ENCODE measurements at places on chromosomes 3 and 15. TPM values are rescaled to one million over a fixed set of nuclear protein-coding genes. Genes with fewer than 3 reads are reported as not detected.

The TRIM42 gene
- not detected for polyA plus RNA-seq

The BCL6 gene
- 4.9 TPM for polyA plus RNA-seq

GRCh38 chr15:78018946-78019644, 58.4 kb downstream of the TBC1D2B start:
- DNase-seq = no peak

GRCh38 chr3:147713234-147714133, 304.3 kb downstream of the ZIC1 start:
- DNase-seq = no peak

DNA sequence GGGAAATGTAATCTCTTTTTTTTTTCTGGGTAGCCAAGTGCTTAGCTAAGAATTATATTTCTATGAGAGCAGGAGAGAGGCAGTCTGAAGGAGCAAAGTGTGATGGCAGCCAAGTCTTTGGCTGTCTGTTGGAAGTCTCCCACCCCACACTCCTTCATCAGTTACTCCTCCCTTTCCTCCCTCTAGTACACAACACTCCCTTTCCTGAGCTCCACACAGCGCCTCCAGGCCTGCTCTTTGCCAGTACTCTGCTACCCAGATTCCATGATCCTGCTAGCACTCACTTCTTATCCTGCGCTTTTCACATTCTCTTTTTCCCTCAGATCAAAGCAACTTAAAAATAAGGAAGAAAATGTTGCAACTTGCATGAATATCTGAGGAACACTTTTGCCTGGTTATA, 37.4 kb upstream of the SNRK start:
- DNase-seq = no peak

DNA sequence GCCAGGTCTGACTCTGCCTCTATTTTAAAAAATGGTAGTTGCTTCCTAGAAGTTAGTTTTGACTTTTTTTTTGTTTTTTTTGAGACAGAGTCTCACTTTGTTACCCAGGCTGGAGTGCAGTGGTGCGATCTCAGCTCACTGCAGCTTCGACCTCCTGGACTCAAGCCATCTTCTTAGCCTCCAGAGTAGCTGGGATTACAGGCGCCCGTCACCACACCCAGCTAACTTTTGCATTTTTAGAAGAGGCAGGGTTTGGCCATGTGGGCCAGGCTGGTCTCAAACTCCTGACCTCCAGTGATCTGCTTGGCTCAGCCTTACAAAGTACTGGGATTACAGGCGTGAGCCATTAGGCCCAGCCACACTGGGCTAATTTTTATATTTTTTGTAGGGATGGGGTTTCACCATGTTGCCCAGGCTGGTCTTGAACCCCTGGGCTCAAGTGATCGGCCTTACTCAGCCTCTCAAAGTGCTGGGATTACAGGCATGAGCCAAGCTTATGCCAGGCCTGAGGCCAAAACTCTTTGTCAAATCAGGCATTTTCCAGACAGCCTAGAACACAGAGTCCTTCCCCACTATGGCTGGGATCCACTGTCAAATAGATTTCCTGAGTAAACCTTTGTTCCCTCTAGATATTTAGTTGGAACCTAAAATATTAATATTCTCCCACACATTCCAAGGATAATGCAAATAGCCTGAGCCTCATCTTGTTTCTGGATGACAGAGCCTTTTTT, 13.7 kb downstream of the C3orf62 start:
- peak; percentile 76 for DNase-seq

DNA sequence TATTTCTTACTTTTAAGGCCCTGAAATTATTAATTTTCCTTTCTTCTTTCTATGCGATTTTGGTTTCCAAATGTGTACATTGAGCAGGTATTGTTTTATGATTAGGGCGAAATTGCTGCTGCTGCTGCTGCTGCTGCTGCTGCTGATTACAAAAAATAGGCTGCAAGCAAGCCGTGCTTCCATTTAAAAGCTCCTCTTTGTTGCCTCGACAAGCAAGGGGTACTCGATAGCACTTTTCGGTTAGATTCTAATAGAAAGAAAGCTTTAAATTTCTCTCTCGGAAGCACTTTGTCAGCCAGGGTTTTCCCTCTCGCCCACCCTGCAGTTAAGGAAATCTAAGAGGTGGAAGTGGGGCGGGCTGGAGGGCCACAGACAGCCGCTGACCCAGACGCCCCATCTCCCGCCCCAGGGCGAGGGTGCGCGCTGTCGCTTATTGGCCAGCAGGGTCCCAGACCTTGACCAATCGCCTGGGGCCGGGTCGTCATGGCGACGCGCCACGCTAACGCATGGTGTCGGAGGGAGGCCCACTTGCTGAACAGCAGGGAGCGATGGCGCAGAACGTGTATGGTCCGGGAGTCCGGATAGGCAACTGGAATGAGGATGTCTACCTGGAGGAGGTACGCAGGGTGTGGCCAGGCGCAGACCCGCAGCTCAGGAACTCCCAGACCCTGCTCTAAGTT, at the start of gene CFAP161:
Gene CFAP161, plus strand, starts transcription at position 489 of the 680 bp plus-strand sequence. Its CDS starts 60 bp downstream, at position 549.
- peak; percentile 86 for DNase-seq

GRCh38 chr15:28962851-28963710, 77.3 kb downstream of the APBA2 start:
- DNase-seq = peak; percentile 12

DNA sequence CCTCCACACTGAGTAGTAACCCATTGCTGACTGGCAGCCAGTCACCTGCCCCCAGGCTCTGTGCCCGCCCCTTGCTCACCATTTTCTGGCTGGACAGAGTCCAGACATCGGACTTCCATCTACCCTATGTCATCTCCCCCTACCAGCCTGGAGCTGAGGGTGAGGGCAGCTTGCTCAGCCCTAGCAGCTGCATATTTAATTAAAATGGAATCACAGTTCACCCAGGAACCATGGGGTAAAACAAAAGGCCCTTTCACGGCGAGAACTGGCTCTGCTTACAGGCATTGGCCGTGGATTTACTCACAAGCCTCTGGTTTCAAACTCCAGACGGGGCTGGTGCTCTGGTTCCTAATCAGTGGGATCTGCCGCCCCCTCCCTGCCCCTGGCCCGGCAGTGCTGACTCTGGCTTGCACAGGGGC, 94.9 kb upstream of the ATP2B2 start:
- no peak for DNase-seq

DNA sequence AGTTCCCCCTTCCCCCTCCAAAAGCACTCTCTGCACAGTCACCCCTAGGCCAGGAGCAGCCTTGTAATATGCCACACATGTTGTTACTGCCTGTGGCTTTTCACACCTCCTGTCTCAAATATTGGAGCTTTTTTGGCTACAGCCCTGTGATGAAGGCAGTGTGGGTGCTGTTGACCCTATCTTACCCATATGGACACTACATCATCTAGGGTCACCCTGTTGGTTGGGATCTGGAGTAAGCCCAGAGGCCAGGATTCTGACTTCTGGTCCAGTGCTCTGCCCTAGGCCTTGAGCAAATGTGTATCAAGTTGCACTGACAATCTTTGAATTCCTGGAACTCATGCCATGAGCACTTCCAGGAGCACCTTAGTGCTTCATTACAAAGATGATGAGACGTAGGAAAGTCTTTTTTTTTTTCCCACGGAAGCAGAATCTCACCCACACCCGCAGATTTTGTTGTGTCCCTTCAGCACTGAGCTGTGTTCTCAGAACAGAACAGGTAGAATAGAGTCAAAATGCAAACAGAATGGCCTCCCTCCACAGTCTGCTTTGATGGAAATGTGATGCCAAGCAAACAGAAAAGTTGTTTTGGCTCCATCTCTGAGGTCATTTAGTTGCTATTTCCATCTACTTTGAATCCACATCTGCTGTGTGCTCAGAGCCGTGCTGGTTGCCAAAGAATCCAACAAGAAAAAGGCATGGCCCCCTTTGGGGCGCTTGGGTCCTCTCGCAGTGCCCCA, 49.6 kb downstream of the SMAD3 start:
- DNase-seq = no peak

DNA sequence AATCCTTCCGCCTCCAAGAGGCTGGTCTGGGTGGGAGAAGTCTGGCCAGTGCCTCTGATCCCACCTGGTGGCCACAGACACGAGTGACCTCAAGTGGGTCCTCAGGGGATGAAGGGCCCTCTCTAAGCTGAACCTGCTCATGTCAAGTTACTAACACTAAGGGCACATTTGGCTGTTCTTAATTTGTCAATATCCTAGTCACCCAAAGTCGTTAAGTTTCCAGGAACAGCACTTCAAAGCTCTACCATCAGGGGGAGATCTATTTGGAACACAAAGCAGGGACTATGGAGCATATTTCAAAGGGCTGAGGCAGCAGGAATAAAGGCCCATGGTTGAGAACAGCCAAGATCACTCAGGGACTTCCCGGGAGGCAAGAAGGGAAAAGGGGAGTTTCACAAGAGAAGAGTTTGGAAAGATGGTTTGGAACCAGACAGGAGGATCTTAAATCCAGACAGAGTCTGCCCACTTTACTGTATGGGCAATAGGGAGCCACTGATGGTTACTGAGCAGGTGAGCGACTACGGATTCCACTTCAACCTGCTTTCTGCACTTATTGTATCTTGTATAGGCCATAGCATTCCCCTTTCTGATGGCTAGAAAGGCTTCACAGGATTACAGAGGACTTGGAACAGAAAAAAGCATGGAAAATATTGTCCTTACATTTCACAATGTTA, 13.7 kb downstream of the OXTR start:
- no peak for DNase-seq

DNA sequence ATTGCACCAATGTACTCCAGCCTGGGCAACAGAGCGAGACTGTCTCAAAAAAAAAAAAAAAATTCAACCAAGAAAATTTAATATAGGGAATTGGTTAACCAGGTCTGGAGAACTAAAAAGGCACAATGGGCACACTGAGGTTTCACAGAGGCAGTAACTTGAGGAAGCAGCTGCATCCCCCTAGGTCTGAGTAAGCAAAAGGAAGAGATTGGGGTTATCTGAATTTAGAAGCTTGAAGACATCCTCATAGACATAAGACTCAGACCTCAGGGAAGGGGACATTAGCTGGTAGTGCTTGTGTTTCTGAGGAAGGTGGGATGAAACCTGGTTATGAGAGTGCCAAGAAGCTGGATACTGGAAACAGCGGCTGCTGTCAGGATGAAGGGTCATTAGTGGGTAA, 50.1 kb upstream of the LEKR1 start:
- no peak for DNase-seq

DNA sequence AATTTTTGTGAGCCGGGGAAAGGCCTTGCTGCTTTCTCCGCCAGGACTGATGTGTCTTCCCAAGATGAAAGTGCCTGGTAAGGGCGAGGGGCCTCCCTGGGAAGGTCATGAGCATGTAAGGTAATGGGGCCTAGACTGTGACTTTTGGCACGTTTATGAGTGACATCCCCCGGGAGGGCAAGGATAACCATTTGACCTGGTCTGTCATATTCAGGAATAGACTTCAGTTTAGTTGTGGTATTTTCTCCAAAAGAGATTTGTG, 631 bp upstream of the CNBP start:
- DNase-seq = peak; percentile 73

DNA sequence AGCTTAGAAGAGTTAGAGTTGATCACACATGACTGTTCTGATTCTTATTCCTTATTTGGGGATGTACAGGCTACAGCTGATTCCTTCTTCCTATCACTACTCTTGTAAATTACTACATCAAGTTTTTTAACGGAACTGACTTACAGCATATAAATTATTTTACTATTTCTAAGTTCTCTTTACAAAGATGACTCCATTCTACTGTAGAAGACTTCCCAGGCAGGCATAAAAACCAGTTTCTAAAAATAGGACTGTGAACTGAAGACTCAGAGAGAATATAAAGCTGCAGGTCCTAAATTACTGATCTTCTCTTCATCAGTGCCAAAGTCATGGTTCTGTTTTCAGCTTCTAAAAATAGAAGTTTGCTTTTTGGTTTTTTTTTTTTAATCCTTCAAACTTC, 38.9 kb downstream of the ANO10 start:
- DNase-seq = no peak

DNA sequence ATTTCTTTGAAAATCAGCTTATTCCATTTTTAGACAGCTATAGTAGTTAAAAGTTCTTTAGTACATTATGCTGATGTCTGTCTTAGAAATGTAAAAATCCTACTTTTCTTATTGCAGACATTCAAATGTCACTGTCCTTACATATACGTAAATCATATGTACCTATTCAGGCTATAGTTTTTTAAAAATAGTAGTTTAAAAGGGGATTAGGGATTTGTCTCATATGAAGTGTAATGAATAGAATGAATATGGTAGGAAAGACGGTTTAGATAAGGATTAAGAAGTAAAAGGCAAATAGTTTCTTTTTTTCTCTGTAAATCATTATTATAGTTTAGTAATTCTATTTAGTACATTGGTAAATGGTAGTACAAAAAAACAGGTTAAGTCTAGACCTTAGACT, 7.4 kb downstream of the DIPK2A start:
- no peak for DNase-seq

DNA sequence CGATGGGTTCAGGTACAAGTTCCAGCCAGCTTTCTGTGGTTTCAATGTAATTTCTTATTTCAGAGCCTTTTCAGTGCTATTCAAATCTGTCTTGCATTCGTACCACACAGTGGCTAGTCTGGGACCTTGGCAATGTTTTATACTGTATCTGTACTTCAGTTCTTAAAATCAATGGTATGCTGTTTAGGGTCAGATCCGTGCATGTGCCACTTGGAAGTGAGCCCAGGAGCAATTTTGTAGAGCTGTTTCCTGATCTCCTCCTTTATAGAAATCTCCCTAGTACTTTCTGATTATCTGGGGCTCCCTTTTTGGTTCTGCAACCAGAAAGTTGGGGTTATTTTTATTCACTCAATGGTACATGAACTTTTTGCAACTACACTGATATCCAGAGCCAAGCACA, 59.5 kb upstream of the NDUFB4 start:
- no peak for DNase-seq
